ENCODE measurements at places on chromosomes 11 and 22.

DNA sequence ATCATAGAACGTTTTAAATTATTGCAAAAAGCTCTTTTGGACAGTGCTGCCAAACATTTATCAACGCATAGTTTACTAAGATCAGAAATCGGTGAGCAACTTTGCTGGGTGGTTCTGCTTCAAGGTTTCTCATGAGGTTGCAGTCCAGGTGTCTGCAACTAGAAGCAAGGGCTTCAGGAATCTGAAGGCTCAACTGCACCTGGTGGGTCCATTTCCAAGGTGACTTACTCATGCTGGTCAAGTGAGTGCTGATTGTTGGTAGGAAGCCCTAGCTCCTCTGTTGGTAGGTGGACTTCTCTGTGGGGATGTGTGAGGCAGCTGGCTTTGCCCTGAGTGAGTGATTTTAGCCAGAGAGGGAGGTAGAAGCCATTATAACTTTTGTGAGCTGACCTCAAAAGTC is 22.5 kb downstream of the ARHGEF12 start:
- DNase-seq = no peak

DNA sequence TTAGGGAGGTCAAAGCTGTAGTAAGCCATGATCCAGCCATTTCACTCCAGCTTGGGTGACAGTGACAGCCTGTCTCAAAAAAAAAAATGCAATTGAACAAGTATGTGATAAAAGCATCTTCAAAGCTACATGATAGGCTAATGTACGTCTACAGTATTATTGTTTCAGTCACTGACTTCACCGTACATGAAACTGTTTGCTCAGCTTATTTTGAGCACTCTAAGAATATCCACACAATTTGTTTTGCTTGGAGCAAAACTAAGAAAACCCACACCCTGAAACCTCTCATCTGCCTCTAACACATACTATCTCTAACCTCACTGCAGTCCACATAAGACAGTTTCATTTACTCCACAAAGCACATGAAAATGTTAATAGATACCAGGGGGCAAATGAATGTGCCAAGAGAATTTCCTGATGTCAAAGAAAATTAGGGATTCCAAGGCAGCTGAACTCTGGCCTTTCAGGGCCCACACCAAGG is 60.7 kb downstream of the KCNA4 start:
- DNase-seq = no peak

GRCh38 chr11:27339941-27340340 is 23.1 kb downstream of the CCDC34 start:
- no peak for DNase-seq

GRCh38 chr11:28223577-28223976 is 115.4 kb downstream of the METTL15 start:
- DNase-seq = no peak

DNA sequence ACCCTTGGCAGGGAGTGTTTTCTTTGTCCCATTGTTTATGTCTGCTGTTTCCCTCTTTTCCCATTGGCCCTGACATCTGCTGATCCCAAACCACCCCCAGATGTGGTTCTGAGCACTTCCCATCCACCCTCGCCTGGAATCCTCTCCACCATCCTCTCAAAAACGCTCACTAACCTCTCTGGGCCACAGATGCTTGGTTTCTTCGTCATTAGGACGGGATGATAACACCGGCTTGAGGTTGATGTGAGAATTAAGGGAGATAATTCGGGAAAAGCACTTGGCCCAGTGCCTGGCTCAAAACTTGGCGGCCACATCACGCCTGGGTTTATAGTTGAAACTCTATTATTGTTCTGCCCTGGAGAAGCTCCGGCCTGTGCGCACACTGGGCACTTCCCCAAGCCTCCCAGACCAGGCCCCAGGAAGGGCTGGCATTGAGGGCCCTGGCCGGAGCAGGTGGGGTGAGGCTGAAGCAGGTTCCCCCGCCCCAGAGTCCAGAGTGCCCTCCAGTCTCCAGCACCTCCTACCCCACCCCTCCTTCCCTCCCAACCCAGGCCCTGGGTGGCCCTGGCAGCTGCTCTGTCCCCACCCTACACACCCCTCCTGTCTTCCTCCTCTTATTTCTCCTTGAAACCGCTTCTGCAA is 63.7 kb downstream of the CYTH4 start:
- DNase-seq = no peak

DNA sequence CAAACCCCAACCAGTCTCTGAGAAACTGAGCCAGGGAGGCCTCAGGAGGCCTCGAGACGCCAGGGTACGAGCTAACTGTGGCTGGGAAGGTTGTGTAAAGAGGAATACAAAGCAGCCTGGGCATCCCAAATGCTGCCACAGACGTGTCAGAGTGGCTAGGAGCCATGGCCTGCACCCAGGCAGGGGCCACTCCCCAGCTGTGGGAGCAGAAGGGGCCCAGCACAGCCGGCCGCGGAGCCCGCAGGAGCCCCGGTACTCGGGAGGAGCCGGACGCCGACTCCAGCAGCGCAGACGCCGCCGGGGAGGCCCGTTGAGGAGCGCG is 349.8 kb upstream of the B3GAT1 start:
- no peak for DNase-seq

GRCh38 chr22:37582526-37582925 is 2.6 kb upstream of the LGALS2 start:
- no peak for DNase-seq
